Stimulated activated CD8-positive, alpha-beta memory T cell treated with anti-CD3 and anti-CD28 coated beads, Interleukin-4, amount 100 ng/mL, for 1 hour (primary cell): ENCODE measurements at places on chromosomes 11 and 22.

- DNase-seq, result no peak
Observed at GRCh38 chr11:118054712-118055640, 21.9 kb upstream of the TMPRSS4 start.

GRCh38 chr11:9357041-9357440 lies 27.4 kb upstream of the IPO7 start:
- DNase-seq, result no peak

DNA sequence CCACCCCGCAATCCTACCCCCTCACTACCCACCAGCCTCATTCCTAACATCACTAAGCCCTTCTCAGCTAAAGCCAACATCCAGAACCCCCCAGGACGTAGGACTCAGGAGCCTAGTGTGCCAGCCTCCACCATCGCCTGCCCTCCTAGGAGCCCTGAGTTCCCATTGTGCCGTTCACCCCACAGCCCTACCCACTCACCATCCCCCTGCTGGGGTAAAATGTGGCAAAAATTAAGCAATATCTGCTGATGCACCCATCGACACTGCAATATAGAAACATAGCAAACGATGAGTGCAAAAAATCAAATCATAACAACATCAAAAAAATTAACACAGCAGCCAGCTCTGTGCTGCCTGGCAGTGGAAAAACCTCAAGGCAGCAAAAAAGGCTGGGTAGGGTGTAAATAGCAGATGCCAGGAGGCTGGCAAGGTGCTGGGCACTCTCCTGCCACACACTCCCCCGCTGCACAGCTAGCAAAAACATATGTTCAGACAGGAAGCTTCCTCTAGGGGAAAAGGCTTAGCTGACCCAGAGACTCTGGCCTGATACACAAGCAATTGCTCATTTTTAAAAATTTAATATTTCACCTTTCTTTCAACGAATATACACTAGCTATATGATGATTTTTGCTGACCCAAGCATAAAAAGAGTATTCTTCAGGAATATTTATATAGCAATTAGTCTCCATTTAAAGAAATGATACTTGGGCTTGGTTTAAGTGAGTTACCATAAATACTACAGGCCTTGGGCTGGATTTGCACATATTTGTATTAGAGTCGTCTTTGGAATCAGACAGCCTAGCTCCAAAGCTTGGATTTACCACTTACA lies 33.8 kb downstream of the PRDM10 start:
- DNase-seq, result no peak

DNA sequence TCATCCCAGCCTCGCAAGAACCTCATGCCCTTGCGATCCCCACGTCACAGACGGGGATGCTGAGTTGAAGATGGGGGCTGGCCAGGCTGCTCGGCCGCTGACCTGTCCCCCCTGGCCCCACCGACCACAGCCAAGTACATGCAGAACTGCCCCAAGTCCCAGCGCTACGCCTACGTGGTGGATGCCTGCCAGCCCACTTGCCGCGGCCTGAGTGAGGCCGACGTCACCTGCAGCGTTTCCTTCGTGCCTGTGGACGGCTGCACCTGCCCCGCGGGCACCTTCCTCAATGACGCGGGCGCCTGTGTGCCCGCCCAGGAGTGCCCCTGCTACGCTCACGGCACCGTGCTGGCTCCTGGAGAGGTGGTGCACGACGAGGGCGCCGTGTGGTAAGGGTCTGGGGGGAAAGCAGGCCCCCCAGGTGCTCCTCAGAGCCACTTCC lies 10.0 kb downstream of the MUC5B start:
- no peak for DNase-seq

DNA sequence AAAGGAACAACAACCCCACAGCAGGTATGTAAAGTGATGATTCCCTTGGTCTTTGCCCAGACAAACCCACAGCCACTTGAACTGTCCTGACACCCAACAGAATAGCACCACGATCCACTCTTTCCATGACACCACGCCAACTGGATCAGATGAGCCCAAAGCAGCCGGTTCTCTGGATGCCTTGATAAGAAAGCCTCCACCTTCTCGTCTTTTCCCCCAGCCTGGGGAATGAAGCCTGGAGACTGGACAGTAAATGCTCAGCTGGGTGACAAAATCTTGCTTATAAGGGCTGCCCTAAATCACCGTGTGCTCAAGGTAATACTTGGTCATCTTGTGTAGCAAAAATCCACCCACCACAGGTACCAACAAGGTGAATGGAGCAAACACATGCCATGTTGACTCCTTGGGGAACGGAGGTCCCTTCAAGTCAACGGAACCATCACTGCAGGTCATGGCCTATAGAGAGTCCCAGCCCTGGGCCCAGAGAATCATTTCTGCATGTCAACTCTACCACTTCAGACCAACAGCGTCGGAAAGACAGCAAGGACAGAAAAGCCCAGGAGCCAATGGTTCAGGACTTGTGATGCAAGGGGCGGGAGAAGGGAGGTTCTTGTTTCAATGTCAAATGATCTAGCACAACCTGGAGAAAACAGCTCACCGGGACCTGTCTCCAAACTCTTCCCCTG lies 2.2 kb upstream of the MYO18B start:
- no peak for DNase-seq

GRCh38 chr11:9601037-9601875 lies 27.8 kb downstream of the WEE1 start:
- no peak for DNase-seq

GRCh38 chr11:93623920-93624319 lies 37.6 kb upstream of the CEP295 start:
- no peak for DNase-seq

DNA sequence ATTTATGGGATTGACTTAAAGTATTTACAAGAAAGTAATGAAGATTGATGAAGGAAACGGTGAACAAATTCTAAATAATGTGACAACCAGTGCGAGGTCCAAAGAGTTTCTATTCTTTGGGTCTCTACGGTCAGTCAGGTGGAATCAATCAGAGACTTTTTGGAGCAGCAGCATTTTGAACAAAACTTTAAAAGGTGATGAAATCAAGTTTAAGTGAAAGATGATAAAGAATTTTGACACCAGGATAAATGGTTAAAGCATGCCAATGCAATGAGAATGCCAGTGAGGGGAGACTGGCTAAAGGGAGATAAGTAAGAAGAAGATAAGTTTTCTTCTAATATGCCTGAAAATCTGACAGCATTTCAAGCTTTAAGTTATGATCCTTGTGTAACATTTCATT lies 67.9 kb downstream of the DCUN1D5 start:
- no peak for DNase-seq

DNA sequence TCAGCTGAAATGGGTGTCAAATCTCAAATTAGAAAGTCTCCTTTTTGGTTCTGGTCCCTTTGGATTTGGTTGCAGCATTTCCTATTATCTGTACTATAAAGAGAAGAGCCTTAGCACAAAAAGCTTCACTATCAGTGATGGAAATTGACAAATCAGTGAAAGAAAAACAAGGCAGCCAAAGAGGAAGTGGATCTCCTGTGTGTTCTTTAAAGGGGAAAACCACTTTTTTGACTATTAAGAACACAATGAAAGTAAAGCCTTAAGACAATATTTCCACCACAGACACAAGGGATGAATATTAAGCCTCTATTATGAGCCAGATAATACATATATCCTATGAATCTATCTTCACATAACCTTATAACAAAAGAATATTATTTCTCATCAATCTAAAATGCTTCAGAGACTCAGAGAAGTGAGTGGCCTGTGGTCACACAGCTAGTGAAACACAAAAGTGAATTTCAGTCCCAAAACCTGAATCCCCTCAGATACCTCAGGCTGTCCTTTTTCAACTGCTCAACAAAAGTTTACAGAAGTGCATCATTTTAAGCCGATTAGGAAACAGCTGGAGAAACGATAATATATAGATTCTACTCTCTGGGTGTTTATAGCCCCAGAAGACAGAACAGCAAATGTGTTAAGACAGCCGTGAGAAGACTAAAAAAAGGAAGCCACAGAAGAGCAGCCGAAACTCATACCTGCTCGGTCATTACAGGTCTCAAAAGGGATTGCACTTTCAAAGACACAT lies 24.4 kb upstream of the FSHB start:
- no peak for DNase-seq

DNA sequence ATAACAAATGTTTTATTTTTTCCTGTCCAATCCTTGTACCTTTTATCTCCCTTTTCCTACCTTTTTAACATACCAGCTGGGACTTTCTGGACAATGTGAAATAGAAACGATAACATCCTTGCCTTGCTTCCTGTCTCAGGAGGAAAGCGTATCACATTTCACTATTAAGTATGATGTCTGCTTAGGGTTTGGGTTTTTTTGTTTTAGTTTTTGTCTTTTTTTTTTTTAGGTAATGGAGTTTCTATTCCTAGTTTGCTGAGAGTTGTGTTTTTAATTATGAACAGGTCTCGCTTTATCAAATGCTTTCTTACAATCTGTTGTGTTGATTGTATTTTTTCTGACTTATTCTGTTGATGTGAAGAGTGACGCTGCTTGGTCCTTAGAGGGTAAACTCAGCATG lies 64.2 kb upstream of the KCNQ1OT1 start:
- no peak for DNase-seq

- DNase-seq, result no peak
Observed at GRCh38 chr11:67541198-67541597, 18.0 kb upstream of the CABP2 start.

DNA sequence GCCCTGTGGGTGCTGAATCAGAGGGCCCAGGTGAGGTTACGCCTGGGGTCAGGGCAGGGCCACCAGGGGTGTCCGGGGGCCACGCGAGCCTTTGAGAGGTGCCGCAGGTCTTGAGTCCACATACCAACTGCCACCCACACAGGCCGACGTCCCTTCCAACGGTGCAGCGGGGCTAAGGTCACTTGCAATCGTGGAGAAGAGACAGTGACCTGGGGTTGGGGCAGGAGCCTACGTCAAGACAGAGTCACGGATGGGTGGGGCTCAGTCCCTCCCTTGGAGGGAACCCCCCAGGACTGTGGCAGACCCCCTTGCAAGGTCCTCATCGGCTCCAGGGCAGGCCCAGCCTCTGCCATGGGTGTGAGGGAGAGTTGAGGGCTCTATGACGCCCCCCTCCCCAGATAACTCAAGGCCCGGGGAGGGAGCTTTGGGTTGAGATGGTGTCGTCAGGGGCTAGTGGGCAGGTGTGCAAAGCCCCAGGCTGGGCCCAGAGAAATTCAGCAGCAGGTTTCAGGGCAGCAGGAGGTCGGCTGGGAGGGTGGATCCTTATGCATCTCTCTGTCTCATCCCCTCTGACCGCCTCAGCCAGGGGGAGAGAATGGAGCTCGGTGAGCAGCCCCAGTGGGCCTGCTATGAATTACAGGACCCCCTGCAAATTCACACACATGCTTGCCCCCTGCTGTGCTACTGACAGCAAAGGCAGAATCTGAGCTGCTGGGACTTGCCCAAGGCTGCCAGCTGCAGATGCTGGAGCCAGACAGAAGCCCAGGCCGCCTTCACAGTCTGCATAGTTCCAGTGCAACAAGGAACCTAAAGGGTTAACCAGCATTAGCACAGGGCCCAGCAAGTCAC lies 60.0 kb downstream of the MYEOV start:
- no peak for DNase-seq

GRCh38 chr11:17535488-17535887 lies 8.7 kb downstream of the USH1C start:
- no peak for DNase-seq

DNA sequence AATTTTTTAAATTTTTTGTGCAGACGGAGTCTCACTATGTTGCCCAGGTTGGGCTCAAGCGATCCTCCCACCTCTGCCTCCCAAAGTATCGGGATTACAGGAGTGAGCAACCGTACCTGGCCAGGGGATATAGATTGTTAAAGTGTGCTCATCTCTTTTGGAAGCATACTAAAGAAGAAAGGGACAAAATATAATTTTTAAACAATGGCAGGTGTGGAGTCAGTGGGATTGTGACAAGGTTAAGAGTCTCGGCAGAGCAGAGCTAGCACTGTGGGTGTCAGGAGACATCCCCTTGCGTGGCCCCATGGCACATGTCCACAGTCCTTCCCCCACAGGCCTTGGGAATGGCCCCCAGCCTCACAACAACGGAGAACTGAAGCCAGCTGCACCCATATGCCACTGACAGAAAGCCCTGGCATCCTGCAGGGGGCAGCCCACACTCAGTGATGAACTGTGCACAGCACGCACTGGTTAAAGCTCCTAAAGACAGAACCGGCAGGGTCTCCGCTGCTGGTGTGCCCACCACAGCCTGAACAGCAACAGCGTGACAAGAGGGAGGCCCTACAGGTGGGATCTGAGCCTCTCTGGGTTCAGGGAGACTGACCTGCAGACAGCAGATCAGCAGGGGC lies 29.9 kb downstream of the SERPIND1 start:
- DNase-seq, result no peak

- no peak for DNase-seq
Observed at GRCh38 chr11:19802773-19803293, 90.2 kb downstream of the NAV2 start.

GRCh38 chr11:73396985-73397384 lies 20.8 kb downstream of the RELT start:
- no peak for DNase-seq

GRCh38 chr11:124873951-124874350 lies 8.7 kb downstream of the ROBO3 start:
- DNase-seq, result no peak

GRCh38 chr11:61198361-61198760 lies 5.0 kb upstream of the PGA3 start:
- DNase-seq, result no peak

DNA sequence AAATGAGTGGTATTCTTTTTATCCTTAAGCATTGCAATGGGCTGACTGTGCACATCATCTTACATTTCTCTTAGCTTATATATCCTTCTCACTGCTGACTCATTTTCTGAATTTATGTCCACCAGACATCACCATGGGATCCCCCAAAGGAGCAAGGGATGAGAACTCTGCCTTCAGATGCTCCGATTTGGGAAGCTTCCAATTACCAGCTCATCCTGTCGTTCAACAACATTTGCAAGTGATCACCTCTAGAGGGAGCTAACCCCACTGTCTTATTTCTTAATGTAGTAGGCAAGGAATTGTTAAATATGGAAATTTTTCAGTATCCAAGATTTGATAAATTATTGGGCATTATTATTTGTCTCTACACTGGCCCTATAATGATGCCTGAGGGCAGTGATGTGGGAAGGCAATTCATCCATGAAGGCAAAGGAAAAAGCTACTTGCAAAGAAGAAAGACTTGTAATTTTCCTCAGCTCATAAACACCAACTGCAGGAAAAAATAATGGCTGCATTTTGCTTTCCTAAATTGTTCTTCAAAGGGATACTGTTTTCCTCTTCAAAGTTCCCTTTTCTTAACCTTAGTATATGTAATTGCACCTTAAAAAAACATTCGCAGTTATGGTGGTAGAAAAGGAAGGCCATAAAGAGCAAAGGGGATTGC lies 102.4 kb upstream of the FSHB start:
- DNase-seq, result no peak

GRCh38 chr11:5286351-5286750 lies 15.4 kb downstream of the OR51B4 start:
- DNase-seq, result no peak

GRCh38 chr11:89626366-89626765 lies 83.7 kb upstream of the TRIM77 start:
- DNase-seq, result no peak

- no peak for DNase-seq
Observed at GRCh38 chr11:75473684-75474083, 40.7 kb upstream of the KLHL35 start.

GRCh38 chr11:17554487-17554886 lies 7.4 kb downstream of the OTOG start:
- no peak for DNase-seq

GRCh38 chr11:64299847-64300648 lies at the start of gene CATSPERZ:
CATSPERZ (plus strand) TSS chr11:64300358; CDS start chr11:64300411, 53 bp downstream.
- DNase-seq, result no peak
